ENCODE measurements at places on chromosomes 11 and 22.

GRCh38 chr11:115222218-115222862, 281.9 kb downstream of the CADM1 start:
- DNase-seq: no peak

DNA sequence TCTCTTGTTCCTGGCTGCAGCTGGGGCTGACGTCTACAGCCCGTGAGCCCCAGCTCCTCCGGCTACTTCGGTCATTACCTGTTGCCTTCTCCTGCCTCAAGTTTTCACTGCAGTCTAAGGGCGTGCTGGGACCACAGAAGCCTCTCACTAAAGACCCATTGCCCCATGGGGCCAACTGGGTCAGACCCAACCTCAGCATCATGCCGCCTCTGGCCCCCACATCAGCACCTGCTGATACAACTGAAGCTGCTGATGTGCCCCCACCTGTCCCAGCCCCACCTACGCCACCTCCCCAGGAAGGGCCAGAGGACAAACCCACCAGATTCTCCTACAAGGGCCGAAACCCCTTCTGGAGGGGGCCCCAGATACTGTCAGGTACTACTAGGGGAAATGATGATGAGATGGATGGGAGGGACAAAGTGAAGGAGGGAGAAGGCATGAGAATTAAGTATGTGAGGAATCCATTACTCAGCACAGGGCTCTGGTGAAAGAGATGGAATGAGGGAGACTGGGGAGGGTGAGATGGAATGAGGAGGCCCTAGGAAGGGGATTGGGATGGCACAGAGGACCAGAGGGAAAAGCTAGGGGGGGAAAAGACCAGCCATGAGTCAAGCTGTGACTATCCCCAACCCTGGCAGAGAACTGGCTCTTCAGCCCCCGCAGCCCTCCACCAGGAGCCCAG, 5.1 kb downstream of the C11orf42 start:
- no peak for DNase-seq

DNA sequence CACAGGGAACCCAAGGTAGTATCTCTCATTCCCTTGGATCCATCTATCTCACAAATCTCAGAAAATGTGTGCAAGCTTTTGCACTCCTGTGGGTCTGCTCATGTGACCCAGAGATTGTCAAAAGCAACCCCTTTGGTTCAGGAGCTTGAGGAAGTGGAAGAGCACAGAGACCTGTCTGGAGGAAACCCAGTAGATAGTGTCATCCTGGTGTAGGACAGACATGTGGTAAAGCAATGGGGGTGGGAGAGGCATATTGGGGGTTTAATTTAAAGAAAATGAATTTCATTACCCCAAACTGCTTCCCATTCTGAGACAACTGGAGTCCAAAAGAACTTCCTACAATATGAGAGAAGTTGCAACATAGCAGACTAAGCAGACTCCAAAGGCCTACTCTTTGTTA, 5.8 kb upstream of the MS4A14 start:
- no peak for DNase-seq

DNA sequence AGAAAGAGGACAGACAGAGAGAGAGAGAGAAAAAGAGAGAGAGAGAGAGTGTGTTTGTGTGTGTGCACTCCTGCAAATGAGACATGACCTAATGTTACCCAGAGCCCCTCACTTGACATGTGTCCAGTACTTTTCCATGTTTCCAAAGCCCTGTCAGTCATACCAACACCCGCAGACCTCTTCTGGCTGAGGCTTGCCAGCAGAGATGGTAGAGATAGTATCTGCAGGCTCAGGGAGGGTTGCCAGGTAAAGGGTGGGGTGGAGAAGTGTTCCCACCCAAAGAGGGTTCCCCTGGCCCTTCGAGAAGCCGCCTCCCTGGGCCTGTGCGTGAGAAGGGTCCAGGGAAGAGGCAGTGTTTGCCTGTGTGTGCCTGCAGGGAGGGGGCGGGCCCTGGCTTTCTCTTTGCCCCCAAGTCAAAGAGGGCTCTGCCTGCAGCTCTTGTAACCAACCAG, 40.7 kb downstream of the POU2F3 start:
- no peak for DNase-seq

- no peak for DNase-seq
Observed at GRCh38 chr11:30705913-30706675, 119.9 kb upstream of the MPPED2 start.

GRCh38 chr11:34755671-34756070, 134.8 kb downstream of the EHF start:
- no peak for DNase-seq

- no peak for DNase-seq
Observed at GRCh38 chr22:21055880-21056319, 10.2 kb downstream of the LRRC74B start.

DNA sequence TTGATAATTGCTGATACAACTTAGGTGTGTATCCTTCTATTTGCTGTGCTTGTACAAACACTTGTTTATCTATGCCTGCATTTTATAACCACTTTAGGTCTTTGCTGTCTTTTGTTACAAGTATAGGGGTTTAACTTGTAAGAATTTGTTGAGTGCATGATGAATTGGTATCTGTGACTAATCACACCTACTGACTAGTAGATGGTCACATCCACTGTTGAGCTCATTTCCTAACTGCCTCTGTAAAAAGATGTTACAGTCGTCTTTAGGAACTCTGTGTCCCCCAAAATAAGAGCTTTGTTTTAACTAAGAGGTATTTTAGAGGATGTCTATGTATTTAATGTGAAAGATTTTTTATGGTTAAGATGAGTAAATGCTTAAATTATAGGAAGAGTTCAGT, 60.5 kb downstream of the HIPK3 start:
- DNase-seq: no peak

- no peak for DNase-seq
Observed at GRCh38 chr11:86737737-86738136, 62.6 kb upstream of the PRSS23 start.

- DNase-seq: no peak
Observed at GRCh38 chr11:10657308-10658271, 36.0 kb downstream of the IRAG1 start.

DNA sequence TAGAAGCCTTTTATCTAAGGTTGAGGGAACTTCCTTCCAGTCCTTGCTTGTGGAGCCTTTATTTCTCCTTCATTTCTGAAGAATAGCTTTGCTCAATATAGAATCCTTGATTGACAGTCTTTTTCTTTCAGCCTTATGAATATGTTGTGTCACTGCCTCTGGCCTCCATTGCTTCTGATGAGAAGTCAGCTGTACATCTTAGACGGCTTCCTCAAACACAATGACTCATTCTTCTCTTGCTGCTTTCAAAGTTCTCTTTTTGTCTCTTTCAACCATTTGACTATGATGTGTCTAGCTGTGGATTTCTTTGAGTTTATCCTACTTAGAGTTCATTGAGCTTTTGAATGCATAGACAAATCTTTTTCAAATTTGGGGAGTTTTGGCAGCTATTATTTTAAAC, 893.2 kb downstream of the BRD1 start:
- no peak for DNase-seq

DNA sequence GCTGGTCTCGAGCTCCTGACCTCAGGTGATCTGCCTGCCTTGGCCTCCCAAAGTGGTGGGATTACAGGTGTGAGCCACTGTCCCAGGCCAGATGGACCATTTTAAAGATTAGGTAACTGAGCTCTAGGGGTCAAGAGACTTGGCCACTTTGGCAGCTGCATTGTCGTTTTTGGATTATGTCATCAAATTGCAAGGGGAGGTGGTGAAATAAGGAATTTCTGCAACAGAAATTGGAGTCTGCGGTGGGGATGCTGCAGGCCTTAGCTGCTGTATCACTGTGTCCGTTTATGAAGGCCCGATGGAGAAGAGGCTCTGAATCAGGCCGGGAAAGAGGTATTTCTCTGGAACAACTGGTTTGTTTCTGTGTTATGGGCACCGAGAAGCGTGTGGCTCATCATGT, 34.6 kb downstream of the PTPRJ start:
- DNase-seq: no peak

GRCh38 chr11:44474702-44475101, 90.8 kb upstream of the CD82 start:
- DNase-seq: no peak

DNA sequence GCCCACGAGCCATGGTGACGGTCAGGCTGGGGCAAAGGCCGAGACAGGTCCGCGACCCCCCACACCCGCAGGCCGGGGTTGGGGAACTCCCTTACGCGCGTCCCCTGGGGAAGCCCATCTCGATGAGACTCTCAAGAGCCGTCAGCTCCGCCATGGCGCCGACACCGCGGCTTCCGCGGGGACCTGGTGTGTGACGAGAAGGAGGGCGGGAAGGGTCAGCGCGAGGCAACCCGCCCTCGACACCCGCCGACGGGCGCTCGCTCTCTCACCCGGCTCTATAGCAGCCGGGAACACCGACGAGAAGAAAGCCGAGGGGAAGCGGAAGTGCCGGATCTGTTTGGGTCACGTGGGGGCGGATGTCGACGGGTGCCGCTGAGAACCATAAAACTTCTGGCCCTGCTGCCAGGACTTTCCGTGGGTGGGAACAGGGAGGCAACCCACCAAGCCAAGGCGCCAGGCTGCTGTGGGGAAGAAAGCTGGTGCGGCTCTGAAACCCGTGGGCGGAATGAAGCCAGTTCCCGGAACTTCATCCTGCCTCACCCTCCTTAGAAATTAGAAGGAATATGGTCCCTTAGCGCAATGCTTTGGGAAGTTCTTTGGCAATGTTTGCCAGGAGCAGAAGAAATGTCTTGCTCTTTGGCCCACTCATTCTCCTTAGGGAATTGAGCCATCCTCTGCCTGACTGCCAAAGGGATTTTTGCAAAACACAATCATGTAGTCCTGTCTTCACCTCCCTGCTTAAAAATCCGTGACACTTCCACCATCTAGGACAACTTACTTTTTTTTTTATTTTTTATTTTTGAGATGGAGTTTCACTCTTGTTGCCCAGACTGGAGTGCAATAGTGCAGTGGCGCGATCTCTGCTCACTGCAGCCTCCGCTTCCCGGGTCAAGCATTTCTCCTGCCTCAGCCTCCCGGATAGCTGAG, at the start of gene UBXN1:
Gene UBXN1, minus strand, starts transcription at position 304 of the 927 bp plus-strand sequence. Its CDS starts 150 bp downstream, at position 154.
- peak; percentile 96 for DNase-seq

GRCh38 chr11:1401656-1402221, 12.0 kb downstream of the BRSK2 start:
- peak; percentile 85 for DNase-seq

Data from Karpas-422 (cell line).